ENCODE measurements at places on chromosomes 3 and 15. TPM values are rescaled to one million over a fixed set of nuclear protein-coding genes. Genes with fewer than 3 reads are reported as not detected.

GRCh38 chr3:22922317-22922716, 280.8 kb upstream of the UBE2E2 start:
- DNase-seq: no peak

DNA sequence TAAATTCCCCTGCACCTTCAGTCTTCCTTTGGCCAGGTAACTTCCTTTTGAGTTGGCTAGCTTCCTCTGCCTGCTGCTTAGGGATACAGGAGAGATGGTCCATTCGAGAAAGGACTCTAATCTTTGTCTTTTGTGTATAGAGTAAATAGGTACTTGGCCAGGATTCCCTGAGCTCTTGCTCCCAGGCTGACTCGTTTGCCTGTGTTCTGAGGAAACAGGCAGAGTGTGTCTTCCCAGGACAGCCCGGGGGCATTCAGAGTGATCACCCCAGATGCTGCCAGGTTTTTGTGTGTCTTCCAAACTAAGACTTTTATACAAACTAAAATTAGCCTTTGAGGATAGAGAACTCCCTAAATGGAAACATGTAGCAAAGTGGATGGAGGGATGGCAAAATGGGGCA, 39.5 kb downstream of the TMEM108 start:
- no peak for DNase-seq

DNA sequence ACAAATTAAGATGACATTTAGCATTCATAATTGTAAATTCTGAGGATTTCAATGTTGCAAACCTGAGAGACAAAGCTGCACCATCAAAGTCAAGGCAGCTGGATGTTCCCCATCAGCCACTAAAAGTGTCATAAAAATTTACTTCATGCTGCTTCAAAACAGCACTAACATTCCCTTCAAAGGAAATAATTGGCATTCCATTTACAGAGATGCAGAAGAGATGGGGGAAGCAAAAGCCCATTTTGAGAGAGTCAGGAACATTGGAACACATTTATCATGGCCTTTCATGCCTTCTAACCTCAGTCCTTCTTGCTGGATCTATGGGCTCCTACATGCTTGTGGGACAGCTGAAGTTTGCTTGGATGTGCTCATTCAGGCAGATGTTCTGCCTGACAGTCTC, 6.4 kb upstream of the TMEM158 start:
- DNase-seq: no peak

- DNase-seq: no peak
Observed at GRCh38 chr3:42653303-42653559, 266 bp upstream of the ZBTB47 start.

GRCh38 chr15:73455876-73456275, 12.9 kb downstream of the REC114 start:
- DNase-seq: no peak

DNA sequence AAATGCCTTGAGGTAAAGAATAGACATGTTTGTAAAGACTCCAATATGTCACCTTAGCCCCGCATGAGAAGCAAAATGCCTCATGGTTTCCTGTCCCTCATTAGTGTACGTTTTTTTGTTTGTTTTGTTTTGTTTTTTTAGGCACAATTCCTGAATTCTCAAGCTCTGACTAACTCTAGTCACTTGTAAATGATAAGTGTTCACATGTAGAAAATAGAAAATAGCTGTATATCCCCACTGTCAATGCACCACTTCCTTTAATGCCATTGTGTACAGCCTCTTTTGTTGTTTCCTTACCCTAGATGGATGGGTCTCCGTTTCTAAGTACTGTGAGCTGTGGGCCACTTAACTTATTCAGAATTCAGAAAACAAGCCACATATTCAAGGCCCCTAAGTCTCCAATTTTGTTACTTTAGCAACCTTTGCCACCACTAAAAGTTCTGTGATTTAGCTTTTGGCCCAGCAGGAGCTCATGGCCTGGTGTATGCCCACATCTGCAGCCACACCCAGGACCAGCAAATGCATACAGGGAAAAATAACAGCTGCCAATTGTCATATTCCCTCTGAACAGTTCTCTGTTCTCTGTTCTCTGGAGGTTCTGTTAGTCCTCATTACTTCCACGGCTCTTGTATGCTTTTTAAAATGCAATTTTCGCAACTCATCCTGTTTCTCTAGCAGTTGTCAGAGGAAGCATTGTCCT, 655.5 kb downstream of the GBE1 start:
- DNase-seq: no peak

DNA sequence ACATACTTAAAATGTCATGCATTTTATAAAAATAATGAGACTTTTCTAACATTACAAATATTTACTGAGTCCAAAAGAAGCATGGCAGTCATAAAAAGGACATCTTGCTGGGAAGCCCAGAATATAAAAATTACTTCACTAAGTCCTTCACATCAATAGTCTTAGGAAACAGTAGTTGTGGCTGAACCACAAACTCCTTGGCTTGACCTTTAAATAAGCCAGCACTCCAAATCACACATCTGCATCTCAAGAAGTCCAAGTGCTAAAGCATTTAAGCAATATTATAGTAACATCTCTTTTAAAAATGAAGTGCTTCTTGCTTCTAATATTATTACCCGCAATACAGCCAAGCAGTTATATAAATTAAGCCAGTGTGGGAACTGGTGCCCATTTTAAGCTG, 8.8 kb downstream of the CCNL1 start:
- DNase-seq: no peak

GRCh38 chr3:121660356-121661171, at the start of gene HCLS1:
HCLS1 (minus strand) TSS chr3:121660903; CDS start chr3:121658347, 2,556 bp downstream.
- peak; percentile 74 for DNase-seq

- no peak for DNase-seq
Observed at GRCh38 chr3:145094355-145094941, 1066.5 kb downstream of the PLOD2 start.

- DNase-seq: no peak
Observed at GRCh38 chr15:79243723-79244122, 38.8 kb upstream of the ANKRD34C start.

GRCh38 chr15:43771816-43772215, 5.0 kb downstream of the ELL3 start:
- no peak for DNase-seq

GRCh38 chr3:61927332-61927731, 366.0 kb downstream of the PTPRG start:
- DNase-seq: no peak

DNA sequence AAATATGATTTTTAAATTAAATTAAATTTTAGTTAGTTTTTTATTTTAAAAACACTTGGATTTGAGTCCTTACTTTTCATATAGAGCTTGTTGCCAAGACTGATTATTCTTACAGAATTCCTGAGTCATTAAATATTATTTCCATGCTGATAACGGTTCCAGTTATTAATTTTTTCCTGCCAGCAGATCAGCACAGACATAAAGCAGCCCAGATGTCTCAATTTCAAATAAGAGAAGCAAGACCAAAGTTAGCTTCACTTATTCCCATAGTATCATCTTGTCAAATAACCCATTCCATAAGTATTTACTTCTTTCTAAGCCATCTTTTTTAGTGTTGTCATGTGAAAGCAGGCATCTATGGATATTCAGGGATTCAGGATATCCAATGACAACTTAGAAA, 75.3 kb downstream of the SSR3 start:
- no peak for DNase-seq

- DNase-seq: no peak
Observed at GRCh38 chr3:22122567-22122966, 371.6 kb upstream of the ZNF385D start.

DNA sequence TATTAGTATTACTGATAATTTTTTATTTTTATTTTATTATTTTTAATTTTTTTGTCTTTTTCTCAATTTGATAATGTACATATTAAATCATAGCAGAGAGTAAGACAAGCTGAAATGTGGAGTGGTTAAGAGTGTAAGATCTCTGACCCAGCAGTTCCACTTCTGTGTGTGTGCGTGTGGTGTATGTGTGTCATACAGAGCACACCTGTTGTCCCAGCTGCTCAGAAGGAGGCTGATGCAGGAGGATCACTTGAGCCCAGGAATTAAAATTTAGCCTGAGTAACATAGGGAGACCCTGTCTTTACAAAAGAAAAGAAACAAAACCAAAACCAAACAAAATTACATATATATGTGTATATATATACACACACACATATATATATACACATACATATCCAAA, 1.4 kb upstream of the CIDEC start:
- DNase-seq: no peak

DNA sequence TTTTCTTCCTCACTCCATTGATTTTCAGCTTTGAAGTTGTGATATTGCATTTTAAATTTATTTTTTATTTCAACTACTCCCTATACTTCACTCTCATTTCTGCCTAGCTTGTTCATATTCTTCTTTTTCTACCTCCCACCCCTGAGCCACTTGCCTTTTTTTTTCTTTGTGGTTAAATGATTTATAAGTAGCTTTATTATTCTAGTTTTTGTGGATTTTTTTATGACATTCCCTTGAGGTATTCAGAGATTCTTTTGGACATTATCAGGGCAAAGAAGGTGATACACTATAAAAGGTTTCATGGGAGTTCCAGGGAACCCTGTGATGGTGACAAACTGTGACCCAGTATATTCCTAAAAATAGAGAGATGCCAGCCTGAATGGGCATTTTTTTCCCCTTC, 3.3 kb downstream of the C15orf61 start:
- no peak for DNase-seq

Gene TM4SF18
- not detected for total RNA-seq

Gene USP13
- 6.8 TPM for total RNA-seq

Gene NTRK3
- 0.13 TPM for total RNA-seq

Gene PTX3
- total RNA-seq: 4.8 TPM

Gene SEMA6D
- total RNA-seq: not detected

Gene SMARCC1
- 98.6 TPM for total RNA-seq
